ENCODE measurements at places on chromosomes 12 and 14.

GRCh38 chr12:130119241-130119861 lies 42.9 kb upstream of the FZD10 start:
- no peak for DNase-seq

DNA sequence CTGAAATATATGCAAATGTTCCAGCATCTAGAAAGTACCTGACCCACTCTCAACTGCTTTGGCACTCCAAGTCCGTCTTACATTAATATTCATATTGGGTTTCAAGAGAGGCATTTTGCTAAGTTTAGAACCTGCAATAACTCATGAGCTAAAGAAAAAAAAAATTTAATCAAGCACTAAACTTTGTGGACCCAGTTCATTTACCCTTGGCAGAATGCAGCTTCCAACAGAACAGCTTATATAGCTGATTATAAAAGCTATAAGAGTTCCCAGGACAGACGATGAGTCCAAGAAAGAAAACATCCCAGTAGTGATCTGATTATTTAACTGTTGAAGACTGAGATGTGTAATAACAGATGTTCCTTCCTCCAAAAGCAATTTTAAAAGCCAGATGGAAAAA lies 592.0 kb downstream of the KCNH5 start:
- DNase-seq, result no peak

- DNase-seq, result no peak
Observed at GRCh38 chr14:95098984-95099599, 58.2 kb downstream of the DICER1 start.

DNA sequence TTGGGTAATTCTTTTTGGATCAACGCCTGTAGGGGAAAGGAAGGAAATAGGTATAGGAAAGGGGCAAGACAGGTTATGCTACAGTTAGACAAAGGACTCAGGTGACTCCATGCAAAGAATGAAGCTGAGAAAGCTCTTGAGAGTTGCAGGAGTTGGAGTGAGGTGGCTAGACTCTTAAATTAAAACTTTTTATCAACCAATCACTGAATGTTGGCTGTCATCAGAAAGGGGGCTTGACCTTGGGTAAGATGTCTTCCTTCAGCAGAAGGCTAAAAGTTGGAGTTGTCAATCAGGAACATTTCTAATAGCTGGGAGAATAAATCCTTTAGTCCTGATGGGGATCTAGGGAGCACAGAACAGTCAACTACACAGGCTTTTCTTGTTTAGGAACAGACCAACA lies 595.4 kb downstream of the SLC16A7 start:
- no peak for DNase-seq

Measured in GF-D8 (cell line).